ENCODE measurements at places on chromosomes 16 and 17.

DNA sequence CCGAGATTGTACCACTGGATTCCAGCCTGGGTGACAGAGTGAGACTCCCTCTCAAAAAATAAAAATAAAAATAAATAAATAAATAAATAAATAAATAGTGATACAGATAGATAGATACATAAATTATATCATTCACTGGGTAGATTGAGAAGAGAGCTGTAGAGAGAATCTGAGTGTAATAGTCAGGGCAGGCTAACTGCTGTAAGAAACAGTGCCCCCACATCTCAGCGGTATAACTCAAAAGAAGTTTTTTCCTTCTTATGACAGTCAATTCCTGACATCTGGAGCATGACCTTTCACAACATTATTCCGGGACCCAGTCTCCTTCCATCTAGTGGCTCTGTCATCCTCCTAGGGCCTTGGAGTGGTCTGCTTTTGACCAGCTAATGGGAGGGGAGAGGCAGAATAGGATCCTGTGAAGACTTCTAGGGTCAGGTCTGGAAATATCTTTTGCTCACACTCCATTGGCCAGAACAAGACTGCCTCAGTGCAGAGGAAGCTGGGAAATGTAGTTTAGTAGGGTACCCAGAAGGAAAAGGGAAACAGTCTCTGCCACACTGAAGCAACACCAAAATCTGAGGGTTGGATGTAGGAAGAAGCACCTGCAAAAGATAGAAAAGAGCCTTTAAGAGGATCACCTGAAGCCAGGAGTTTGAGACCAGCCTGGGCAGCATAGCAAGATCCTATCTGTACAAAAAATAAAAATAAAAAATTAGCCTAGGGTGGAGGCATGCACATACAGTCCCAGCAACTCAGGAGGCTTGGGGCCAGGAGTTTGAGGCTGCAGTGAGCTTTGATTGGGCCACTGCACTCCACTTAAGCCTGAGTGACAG, 3.0 kb upstream of the QPRT start:
- peak; percentile 24 for DNase-seq

- DNase-seq: no peak
Measured at GRCh38 chr17:7404737-7405349, 946 bp upstream of the TMEM256 start.

DNA sequence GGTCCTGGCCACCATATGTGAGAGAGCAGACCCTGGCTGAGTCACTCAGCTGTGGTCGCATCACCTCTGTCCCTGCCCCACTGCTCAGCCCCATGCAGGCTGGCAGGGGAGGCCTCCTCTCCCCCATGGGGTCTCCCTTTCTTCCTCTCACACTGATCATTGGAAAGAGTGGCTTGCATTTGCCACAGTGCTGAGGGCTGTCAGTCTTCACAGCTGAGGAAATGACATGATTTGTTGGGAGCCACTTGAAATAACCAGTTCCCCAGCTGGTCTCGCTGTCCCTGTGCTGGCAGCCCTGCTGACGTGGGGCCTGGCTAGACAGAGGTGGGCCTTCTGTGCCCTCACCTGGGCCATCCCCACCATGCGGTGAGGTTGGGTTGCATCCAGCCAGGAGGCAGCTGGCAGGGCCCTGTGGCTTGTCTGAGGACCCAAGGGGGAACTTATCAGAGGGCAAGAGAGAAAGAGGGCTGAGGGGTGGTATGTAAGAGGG, 30.1 kb upstream of the MED9 start:
- DNase-seq: no peak

- DNase-seq: no peak
Measured at GRCh38 chr16:66422366-66422765, 4.7 kb upstream of the BEAN1 start.

- DNase-seq: no peak
Measured at GRCh38 chr16:35743101-35743692, 2283.8 kb downstream of the TP53TG3F start.

- DNase-seq: no peak
Measured at GRCh38 chr16:6124136-6124535, 1026.5 kb upstream of the EEF2KMT start.

DNA sequence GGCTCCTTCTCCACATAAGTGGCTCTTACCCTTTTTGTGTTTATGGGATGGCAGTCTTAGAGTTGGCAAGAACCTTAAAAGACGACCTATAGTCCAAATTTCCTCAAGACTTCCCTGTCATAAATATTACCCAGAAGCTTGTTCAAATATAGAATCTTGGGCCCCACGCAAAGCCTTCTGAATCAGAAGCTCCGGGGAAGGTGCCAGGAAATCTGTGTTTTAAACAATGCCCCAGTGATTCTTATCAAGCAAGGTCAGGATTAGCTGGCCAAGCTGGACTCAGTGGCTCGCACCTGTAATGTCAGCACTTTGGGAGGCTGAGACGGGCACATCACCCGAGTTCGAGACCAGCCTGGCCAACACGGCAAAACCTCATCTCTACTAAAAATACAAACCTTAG, 85.7 kb downstream of the TIMM22 start:
- DNase-seq: no peak

- DNase-seq: no peak
Measured at GRCh38 chr16:85239871-85240270, 127.6 kb upstream of the CIBAR2 start.

GRCh38 chr17:46978489-46979146, 435 bp downstream of the RPRML start:
- DNase-seq: no peak

- no peak for DNase-seq
Measured at GRCh38 chr17:42681976-42682721, at the start of gene CNTNAP1. Gene CNTNAP1, plus strand, starts transcription at chr17:42682531. Its CDS starts 299 bp downstream, at chr17:42682830.

DNA sequence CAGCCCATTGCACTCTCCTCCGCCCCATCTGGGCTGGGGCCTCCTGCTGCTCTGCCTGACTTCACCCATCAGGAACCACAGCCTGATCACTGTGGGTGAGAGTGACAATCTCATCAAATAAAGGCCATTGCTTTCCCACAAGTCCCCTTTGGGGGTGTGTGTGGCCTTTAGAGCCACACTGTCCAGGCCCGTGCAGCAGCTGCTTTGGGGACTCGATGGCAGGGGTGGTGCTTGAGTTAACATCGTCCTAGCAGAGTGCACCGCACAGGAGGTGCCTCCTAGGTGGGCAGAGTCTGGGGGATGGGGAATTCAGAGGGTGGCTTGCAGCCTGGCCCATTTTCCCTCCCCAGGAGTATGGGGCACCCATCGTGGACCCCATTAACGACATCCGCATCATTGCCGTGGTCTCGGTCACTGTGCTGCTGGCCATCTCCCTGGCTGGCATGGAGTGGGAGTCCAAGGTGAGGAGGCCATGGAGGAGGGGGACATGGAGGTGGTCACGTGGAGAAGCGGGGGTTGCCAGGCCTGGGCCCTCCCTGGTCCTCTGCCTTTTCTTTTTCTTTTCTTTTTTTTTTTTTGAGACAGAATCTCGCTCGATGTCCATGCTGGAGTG, 5.4 kb downstream of the SLC12A3 start:
- DNase-seq: no peak

GRCh38 chr16:51409001-51409675, 258.1 kb upstream of the SALL1 start:
- no peak for DNase-seq
